Endothelial cell (in vitro differentiated cells): ENCODE measurements at places on chromosomes 6 and 20.

- no peak for DNase-seq
These were observed 23.1 kb downstream of the NEDD9 start for GRCh38 chr6:11209369-11209768.

DNA sequence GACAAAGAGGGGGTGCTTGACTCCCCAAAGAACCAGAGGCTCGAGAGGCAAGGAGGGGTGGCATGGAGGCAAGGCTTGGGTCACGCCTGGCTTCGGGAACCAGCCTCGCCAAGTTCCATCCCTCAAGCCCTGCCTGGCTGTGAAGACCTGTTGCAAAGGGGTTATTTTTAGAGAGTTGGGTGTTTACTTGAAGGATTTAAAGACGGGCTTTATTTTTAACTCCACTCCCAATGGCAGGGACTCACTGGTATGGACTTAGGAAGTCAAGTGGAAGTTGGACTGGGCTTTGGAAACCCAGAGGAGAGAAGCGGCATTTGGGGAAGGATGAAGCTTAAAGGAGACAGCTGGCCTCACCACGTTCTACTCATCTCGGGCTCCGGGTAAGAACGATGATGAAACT lies 43.1 kb downstream of the JPH2 start:
- no peak for DNase-seq

DNA sequence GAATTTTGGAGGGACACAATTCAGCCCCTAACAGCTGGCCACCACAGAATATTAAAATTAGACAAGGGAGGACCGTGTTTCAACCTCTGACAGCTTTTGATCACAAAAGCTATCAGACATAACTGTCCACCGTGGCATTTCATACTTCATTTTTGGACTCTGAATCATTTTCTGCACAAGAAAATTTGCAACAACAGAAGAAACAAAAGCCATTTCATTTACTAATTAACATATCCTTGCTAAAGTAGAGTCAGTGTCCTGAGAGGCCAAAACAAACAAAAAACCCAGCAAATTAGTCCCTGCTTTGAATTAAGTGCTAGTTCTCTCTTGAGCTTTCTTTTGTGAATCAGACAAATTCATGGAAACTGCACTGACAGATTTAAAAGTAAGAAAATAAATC lies 17.6 kb upstream of the COL12A1 start:
- no peak for DNase-seq

GRCh38 chr6:139262519-139263300 lies 29.1 kb downstream of the TXLNB start:
- DNase-seq, result no peak
